ENCODE measurements at places on chromosomes 12 and 14. TPM values are rescaled to one million over a fixed set of nuclear protein-coding genes. Genes with fewer than 3 reads are reported as not detected.

Gene SOX5
- 0.58 TPM for total RNA-seq

DNA sequence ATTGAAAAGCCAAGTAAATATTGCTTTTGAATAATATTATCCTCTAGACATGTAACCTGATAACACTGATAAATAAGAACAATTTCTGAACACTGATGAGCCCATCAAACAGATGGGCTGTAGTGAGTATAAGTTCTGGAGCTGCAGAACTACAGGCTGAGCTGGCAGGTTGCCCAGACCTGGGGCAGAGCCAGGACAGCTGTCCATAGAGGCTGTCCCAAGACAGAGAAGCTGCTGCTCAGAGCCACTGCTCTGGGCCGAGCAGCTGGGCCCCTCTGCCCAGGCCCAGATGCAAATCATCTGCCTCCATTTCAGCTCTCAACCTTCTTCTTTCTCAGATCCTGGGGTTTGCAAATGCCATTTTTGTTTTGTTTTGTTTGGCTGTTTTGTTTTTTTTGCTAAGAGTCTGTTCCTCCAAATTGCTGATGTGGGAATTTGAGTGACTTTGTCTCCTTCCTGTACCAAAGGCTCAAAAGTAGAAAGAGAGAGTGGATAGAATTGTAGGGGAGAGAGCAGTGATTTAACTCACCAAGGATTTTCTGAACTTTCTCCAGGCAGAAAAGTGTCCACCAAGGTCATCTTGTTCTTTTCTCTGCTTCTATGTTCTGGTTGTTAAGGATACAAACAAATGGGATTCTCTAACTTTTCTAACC, 4.0 kb upstream of the TESPA1 start:
- no peak overlapping the region for H3K4me3 ChIP-seq
- peak overlapping the region; percentile 11 for H3K27ac ChIP-seq
- peaks cover 42% of the 10 kb centered on the region for H3K4me1 ChIP-seq

DNA sequence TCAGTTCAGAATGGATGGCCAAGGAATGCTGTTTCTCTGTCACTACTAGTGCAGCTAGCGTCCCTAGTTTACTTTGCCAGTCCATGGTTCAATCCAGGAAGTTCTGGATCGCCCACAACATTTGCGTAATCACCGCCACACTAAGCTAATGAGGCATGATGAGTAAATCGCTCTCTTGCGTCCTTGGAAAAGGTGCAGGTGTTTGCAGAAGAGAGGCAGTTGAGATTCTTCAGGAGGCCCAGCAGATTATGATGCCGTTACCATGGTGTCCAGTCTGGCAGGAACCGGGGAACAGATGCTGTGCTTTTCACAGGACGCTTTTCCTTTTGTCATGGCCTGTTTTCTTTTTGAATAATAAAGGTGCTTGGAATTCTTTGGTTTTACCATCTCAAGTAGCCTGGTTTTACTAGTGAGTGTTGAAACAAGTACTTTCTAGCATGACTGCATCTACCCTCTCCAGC, 9.0 kb downstream of the TPH2 start:
- no peak for DNase-seq
- no peaks in the 10 kb centered on the region for H3K4me1 ChIP-seq
- peaks cover 3% of the 10 kb centered on the region for H3K27me3 ChIP-seq
- no peak overlapping the region for H3K27ac ChIP-seq
- H3K4me3 ChIP-seq: no peak overlapping the region

Gene KRT77
- not detected for total RNA-seq

DNA sequence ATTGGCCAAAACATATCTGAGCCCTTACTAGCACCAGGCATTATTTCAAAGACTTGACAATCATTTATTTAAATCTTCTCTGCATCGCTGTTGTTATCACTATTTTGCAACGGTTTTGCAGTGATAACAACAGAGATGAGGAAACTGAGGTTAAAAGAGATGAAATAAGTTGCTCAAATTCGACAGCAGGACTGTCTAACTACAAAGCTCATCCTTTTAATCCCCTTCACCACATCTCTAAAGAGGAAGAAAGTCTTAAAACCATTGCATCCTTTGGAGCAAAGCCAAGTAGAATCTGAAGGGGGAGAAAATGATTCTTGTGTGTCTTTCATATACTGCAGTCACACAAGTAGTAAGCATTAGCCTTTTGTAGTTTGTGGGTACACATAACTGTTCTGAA, 14.8 kb upstream of the ETNK1 start:
- H3K36me3 ChIP-seq: no peaks in the 10 kb centered on the region
- H3K4me1 ChIP-seq: no peaks in the 10 kb centered on the region
- H3K27me3 ChIP-seq: peaks cover 3% of the 10 kb centered on the region
- no peak for DNase-seq

Gene FKBP11
- 64.8 TPM for total RNA-seq

Gene FAM186B
- 0.65 TPM for total RNA-seq

DNA sequence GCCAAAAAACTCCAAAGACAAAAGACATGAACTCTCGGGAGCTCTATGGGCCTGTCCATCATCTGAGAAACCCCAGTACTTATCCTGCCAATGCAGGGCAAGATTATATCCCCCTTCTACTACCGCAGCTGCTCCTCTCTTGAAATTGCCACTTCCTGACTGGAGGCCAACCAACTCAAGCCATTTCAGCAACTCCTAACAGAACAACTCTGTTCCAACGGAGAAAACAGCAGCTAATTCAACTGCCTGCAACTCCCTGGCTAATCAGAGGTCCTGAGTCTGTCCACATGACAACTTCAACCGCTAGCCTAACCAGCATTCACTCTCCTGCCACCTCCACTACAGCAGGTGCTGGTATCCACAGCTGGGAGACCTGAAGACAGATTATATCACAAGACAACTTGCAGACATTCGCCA, 24.1 kb downstream of the CEP83 start:
- no peaks in the 10 kb centered on the region for H3K27me3 ChIP-seq
- no peak for DNase-seq
- no peak overlapping the region for H3K27ac ChIP-seq
- no peak overlapping the region for H3K4me3 ChIP-seq
- H3K36me3 ChIP-seq: no peaks in the 10 kb centered on the region
- H3K4me1 ChIP-seq: peaks cover 6% of the 10 kb centered on the region

Gene TMEM233
- not detected for total RNA-seq

DNA sequence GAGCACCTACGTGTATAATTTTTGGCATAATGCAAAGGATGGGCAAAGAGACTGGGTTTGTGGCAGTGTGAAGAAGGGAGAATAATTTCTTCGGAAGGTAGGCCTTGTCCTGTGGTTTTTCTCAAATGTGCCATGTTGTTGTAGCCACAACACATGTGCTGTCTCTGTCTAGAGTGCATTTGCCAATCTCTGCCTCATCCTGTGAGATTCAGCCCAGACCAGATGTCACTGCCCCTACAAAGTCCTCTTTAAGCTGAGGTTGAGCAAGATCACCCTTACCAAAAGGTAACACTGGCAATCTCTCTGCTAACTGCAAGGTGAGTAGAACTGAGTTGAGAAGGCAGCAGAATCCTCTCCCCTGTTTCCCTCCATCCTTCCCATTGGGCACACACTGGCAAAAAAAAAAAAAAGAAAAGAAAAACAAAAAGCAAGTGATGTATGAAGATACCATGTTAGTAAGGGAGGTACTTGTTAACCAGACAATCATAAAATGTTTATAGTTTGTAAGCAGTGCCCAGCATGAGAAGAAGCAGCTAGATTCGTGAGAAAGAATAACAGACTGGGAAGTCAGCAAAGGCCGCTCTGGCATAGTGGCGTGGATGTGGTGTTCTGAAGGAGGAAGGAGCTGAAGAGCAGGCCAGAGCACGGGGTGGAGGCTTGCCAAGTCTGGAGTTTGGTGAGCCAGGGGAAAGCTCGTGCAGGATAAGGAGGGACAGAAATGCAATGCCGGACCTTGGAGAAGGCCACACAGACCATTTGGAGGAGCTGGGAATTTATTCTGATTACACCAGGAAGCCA, 18.9 kb downstream of the DYRK2 start:
- H3K36me3 ChIP-seq: no peaks in the 10 kb centered on the region
- H3K27ac ChIP-seq: no peak overlapping the region
- no peak for DNase-seq
- peaks cover 9% of the 10 kb centered on the region for H3K4me1 ChIP-seq
- H3K4me3 ChIP-seq: no peak overlapping the region

Gene NEUROD4
- not detected for total RNA-seq

DNA sequence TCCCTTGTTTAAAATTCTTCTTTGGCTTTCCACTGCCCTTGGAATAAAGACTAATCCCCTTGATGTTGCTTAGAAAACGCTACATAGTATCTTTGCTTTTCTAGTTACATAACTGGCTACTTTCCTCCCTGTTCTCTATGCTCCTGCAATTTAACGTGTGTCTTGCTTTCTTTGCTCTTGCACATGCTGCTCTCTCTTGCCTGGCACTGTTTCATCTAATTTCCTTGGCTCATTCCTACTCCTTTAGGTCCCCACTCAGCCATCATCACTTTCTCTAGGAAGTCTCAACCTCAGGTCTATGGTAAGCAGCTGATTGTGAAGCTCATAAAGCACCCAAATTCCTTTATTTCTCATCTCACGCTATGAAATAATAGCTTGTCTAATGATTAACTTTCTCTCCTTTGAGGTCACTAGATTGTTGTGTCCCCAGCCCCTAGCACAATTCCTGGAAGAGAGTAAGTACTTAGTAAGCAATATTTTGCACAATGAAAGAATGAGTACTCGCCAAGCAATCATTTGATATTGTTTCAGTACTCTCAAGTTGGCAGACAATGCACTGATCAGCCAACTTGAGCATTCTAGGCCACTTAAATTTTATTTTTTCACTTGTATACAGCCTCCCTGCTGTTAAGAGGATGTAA, 3.3 kb downstream of the ALDH6A1 start:
- H3K4me3 ChIP-seq: no peak overlapping the region
- H3K36me3 ChIP-seq: no peaks in the 10 kb centered on the region
- peaks cover 13% of the 10 kb centered on the region for H3K4me1 ChIP-seq
- no peaks in the 10 kb centered on the region for H3K27me3 ChIP-seq
- H3K27ac ChIP-seq: no peak overlapping the region
- DNase-seq: no peak

DNA sequence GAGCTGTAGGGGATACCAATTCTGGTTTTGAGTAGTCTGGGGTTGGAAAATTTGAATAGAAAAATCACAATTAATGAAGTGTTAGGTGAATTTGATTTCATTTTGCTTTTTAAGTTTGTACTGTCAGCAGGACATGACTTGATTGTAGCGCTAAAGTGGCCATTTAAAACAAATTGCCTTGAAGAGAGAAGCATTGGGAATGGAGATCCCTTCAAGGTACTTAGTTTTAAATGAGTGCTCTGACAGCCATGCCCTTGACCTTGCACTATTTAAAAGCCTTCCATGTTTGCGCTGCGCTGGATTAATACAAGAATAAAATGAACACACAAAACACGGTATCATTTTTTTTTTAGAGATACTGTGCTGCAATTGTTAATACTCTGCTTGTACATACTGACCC, 345.9 kb downstream of the NAV3 start:
- no peaks in the 10 kb centered on the region for H3K4me1 ChIP-seq
- no peaks in the 10 kb centered on the region for H3K27me3 ChIP-seq
- DNase-seq: no peak

DNA sequence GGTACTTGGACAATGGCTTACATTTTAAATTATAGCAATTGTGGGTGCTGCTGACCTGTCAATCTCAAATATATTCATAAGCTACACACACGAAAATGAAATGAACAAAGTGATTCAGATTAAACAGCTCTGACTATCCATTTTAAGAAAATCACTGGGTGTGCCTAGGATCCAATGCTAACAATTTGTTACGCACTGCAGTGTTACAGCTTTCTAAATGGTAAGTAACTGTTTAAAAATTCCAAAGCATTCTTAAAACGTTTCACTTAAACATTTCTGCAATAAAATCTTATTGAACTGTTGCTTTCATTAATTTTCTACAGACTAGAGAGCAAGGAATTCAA, 18.9 kb downstream of the LMO3 start:
- H3K4me1 ChIP-seq: no peaks in the 10 kb centered on the region
- no peaks in the 10 kb centered on the region for H3K36me3 ChIP-seq
- no peak overlapping the region for H3K27ac ChIP-seq
- H3K4me3 ChIP-seq: no peak overlapping the region
- no peaks in the 10 kb centered on the region for H3K27me3 ChIP-seq

GRCh38 chr12:113381220-113381619, 22.5 kb downstream of the SDS start:
- peaks cover 20% of the 10 kb centered on the region for H3K36me3 ChIP-seq
- DNase-seq: no peak
- no peak overlapping the region for H3K27ac ChIP-seq
- no peak overlapping the region for H3K4me3 ChIP-seq
- no peaks in the 10 kb centered on the region for H3K4me1 ChIP-seq

DNA sequence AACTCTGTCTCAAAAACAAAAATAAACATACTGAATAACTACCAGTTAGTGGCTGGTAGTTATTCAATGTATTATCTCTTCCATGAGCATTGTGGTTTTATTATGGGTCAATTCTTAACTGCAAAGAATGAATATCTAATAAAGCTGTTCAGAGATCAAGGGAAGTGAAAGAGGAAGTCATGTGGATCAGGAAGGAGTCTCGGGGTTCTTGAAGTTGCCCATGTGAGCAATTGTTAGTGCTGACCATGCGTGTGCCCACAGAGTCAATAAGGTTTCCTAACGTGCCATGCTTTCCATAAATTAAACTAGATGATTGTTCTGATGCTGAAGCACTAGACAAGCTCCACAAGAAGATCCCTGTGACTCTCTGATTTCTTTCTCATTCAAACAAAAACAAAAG, 136.5 kb upstream of the CPSF6 start:
- H3K4me3 ChIP-seq: no peak overlapping the region
- DNase-seq: no peak
- no peaks in the 10 kb centered on the region for H3K4me1 ChIP-seq

Gene CORO1C
- total RNA-seq: 8.6 TPM

GRCh38 chr12:114504311-114504710, 98.4 kb upstream of the TBX5 start:
- H3K4me3 ChIP-seq: no peak overlapping the region
- no peak for DNase-seq
- no peaks in the 10 kb centered on the region for H3K36me3 ChIP-seq
- H3K27ac ChIP-seq: no peak overlapping the region

- no peaks in the 10 kb centered on the region for H3K4me1 ChIP-seq
- no peak for DNase-seq
- H3K4me3 ChIP-seq: no peak overlapping the region
- H3K27ac ChIP-seq: no peak overlapping the region
- H3K27me3 ChIP-seq: no peaks in the 10 kb centered on the region
- H3K36me3 ChIP-seq: no peaks in the 10 kb centered on the region
Measured at GRCh38 chr12:55068416-55069010, 48.7 kb downstream of the NEUROD4 start.

Gene CCDC38
- not detected for total RNA-seq

DNA sequence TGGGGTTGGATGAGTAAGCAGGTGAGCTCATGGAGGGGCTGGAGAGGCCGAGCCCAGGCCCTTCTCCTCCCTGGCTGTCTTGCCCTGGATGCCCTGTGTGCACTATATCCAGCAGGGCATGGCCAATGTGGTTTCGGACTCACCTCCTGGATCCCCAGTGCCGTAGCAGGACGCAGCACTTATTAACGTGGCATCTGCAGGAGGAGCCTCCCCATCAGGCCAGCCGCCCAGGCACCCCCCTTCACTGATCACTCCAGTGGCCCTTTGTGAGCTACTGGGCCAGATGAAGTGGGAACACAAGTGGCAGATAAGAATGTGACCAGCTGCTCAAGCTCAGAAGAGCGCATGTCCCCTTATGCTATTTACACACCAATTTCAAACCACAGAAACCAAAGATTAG, 43.1 kb upstream of the DICER1 start:
- no peak for DNase-seq
- H3K4me1 ChIP-seq: no peaks in the 10 kb centered on the region
- no peaks in the 10 kb centered on the region for H3K36me3 ChIP-seq
- H3K27ac ChIP-seq: no peak overlapping the region
- H3K4me3 ChIP-seq: no peak overlapping the region
- peaks cover 9% of the 10 kb centered on the region for H3K27me3 ChIP-seq

Gene C12orf56
- total RNA-seq: 0.25 TPM

Gene ABHD4
- total RNA-seq: 17.3 TPM

Measured in T-cell (primary cell).